Brain pericyte (primary cell): ENCODE measurements at places on chromosomes 2 and 18.

DNA sequence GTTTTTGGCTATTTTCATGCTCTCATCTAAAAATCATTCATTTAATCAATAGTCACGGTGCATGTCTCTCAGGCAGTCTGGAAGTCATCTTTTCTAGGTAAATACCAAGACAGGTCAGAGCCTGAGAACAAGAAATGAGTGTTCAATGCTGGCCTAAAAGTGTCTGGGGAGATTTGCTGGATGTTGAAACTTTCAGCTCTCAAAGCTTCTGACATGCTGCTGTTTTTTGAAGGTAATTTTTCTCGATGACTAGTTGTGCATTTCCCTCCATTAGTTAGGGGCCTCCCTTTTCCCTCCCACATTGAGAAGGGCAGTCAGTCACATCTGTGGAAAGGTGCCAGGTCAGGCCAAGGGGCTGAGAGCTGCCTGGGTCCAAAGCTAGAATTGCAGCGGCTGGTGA is 115.6 kb downstream of the LPIN1 start:
- DNase-seq = no peak

DNA sequence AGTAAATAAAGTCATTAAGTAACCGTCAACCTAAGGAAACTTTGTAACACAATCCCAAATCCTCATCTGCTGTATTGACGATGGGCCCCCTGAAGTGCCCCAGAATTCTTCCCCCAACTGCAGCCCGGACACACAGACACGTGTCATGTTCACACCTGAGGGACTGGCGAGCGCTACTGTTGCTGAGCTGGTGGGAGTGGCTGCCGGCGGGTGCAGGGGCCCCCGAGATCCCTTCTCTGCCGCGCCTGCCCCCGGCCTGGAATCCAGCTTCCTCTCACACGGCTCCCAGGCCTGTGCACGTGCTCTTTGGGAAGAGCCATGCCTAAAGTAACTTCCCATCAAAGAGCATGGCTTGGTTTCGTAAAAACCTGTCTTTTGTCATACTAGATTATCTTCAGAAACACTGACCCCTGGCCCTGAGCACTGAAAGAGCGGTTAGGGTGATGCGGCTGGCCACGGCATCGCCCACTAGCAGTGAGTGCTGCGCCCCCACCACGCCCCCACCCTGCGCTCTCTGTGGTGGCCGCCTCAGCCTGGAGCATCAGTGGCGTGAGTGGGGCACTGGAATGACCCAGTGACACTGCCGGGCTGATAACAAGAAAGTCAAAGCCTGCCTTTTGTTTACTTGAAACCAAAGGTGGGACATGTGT is 56.0 kb downstream of the ADI1 start:
- DNase-seq = no peak

DNA sequence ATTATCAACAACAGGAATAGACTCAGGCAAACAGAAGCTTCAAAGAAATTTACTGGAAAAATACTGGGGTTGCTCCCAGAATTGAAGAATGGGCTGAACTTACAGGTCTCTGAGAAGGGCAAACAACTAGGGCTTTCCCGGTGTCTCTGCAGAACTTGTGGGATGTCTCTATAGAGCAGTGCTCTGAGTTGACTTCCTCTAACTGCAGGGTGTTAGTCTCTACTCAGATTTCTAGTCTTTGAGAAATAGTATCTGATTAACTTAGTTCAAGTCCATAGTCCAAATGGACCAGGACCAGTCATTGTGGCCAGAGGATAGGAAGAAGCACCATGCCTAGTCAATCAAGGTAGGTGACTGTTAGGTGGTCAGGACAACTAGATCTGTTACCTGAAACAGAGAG is 45.8 kb downstream of the LIMS1 start:
- no peak for DNase-seq

- DNase-seq = no peak
Observed at GRCh38 chr2:241649404-241649803, 11.9 kb downstream of the ATG4B start.

DNA sequence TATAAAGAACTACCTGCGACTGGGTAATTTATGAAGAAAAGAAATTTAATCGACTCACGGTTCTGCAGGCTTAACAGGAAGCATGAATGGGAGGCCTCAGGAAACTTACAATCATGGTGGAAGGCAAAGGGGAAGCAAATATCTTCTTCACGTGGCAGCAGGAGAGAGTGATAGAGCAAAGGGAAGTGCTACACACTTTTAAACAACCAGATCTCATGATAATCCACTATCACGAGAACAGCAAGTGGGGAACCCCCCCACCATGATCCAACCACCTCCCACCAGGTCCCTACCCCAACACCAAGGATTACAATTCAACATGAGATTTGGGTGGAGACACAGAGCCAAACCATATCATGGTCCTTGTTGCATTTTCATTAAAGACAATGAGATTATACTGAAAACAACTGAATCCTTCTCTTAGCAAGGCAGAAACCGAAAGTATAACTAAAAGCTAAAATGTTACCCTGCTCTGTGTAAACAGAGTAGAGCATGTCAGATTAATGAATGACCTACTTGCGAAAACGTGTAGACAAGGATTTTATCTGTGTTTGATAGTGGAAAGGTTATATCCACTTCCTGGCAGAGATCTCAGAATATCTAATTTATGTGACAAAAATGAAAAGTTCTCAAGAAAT is 60.1 kb upstream of the RBBP8 start:
- DNase-seq = no peak

- no peak for DNase-seq
Observed at GRCh38 chr2:155157711-155158110, 459.2 kb downstream of the KCNJ3 start.

- no peak for DNase-seq
Observed at GRCh38 chr2:73987109-73987947, 2.6 kb downstream of the TET3 start.

GRCh38 chr2:120683701-120684100 is 52.0 kb upstream of the GLI2 start:
- DNase-seq = no peak

- no peak for DNase-seq
Observed at GRCh38 chr18:5982332-5982731, 87.0 kb upstream of the TMEM200C start.

DNA sequence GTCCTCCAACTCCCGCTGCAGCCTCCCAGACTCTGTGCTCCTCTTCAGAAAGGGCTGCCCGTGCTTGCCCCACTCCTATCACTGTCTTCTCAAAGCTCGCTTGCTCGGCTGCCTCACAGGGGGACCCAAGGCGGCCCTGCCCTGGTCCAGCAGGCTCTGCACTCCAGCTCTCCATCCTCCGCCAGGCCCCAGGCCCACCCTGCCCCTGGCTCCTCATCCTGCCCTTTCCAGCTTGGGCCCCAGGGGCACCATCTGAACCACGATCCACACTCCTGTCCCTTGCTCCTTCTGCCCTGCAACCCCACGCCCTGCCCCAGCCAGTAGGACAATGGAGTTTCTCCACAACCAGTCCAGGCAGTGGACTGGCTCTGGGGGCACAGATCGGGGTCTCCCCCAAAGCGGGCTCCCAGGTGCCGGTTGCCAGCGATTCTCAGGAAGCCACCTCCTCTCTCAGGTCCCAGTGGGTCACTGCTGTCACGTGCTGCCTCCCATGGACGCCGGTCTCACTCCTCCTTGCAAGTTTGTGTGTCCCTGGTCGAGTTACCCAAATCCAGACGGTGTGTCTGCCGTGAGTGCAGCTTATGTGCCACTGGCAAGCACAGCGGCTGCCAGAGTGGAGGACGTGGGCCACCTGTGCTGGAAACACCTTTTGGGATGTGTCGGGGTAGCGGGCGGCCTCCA is 238.5 kb downstream of the HDAC4 start:
- DNase-seq = no peak
